CD4-positive, alpha-beta T cell treated with Interleukin-6 at 100 ng/mL for 8 hours (primary cell): ENCODE measurements at places on chromosomes 4 and X.

DNA sequence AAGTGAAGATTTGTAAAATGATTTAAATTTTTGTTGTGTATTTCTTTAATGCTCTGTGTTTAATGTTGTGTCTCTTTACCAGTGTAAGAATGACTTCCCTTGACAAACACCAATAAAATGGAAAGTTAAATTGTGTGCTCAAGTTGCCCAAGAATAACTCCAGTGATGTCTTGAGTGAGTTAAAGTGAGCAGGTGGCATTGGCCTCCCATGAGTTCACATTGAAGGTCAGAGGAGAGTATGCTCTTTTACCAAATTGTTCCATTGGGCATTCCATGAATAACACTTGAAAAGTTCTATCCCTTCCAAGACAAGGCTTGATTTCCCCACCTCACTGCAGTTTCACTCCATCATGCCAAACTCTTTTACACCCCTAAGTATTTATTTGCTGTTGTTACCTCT is 4.5 kb downstream of the ANXA5 start:
- no peak for DNase-seq

GRCh38 chrX:30735839-30736238 is 82.6 kb downstream of the GK start:
- DNase-seq, result peak; percentile 57

DNA sequence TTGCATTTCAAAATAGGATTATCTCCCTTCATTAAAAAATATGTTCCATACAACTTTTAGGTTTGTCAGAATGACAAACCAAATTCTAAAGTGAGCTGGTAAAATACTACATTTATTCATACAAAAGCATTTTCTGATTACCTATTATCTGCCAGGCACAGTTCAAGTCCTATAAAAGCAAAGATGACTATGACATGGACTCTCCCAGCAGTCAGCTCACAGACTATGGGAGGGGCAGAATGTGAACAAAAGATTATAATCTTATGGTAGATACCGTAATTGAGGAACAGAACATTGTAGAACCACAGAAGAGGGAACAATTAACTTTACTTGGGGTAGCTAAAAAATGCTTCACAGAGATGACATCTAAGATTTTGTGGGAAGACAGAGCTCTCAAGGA is 12.4 kb downstream of the PAQR3 start:
- DNase-seq, result no peak

GRCh38 chrX:51891821-51892551 is 1.4 kb upstream of the MAGED1 start:
- no peak for DNase-seq

GRCh38 chr4:2847302-2847871 is 3.7 kb downstream of the ADD1 start:
- DNase-seq, result no peak

DNA sequence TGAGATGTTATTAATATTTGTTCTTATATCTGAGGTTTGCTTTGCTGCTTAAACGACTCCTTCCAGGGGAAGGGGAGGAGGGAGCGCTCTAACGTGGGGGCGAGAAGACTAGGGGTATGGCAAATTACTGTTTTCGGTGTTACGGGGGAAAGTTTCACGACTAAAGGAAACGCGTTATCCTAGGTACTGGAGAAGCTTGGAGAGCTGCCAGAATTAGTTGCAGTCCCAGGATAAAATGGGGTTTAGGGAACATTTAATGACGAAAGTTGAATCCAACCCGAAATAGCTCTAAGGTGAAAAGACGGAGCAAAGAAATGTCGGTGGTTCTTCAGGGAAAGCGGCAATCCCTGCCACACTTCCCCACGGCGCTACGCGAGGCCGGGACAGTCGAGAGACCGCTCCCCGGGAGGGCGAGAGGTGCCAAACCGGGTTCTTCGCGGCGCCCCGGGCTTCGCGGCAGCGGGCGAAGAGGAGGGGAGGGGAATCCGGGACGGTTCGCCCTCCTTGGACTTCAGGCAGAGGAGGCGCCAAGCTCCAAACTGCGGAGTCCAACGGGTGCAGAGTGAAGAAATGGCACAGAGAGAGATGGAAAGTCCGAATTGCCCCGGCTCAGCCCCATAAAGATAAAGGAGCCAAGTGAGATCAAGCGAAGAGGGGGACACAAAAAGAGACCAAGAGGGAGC is 724 bp downstream of the THOC2 start:
- DNase-seq, result no peak

- DNase-seq, result no peak
Measured at GRCh38 chrX:129842510-129843208, 1.0 kb downstream of the ZDHHC9 start.

DNA sequence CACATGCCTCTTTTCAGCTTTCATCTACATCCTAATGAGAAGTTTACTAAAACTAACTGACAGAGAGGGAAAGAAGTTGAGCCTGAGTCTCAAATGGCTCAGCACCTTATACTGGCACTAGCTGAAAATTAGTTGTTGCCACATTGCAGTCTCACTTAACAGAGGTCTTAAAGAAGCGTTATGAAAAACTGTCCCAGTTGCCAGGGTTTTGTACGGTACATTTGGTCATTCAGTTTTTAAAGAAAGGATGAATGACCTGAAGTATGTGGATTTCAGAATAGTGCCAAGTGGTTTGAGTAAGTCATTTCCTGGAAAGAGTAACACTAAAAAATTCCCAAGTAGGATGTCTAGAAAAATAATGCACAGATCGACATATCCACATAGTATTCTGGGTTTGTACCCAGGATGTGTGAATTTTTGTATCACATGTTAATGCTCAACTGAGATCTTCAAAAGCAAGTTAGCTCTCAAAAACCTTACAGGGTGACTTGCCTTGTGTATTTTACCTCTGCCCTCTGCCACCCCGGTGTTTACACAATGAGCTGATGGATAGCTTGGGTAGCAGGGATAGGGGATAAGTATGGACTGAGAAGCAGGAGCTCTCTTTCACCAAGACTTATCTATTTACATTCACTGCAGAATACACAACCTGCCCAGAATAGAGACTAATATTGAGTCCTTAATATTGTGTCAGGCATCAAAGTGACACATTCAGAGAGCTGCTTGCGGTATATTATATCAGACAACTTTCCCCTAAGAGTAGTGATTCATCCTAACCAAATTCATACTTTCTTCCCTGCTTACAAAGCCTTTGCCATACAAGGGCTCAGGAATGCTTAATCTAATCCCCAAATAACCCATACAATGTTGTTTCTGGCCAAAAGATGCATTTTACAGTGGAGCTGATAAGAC is 1075.7 kb upstream of the PABPC4L start:
- DNase-seq, result no peak

GRCh38 chr4:156571146-156571545 is 400.5 kb downstream of the PDGFC start:
- DNase-seq, result no peak

DNA sequence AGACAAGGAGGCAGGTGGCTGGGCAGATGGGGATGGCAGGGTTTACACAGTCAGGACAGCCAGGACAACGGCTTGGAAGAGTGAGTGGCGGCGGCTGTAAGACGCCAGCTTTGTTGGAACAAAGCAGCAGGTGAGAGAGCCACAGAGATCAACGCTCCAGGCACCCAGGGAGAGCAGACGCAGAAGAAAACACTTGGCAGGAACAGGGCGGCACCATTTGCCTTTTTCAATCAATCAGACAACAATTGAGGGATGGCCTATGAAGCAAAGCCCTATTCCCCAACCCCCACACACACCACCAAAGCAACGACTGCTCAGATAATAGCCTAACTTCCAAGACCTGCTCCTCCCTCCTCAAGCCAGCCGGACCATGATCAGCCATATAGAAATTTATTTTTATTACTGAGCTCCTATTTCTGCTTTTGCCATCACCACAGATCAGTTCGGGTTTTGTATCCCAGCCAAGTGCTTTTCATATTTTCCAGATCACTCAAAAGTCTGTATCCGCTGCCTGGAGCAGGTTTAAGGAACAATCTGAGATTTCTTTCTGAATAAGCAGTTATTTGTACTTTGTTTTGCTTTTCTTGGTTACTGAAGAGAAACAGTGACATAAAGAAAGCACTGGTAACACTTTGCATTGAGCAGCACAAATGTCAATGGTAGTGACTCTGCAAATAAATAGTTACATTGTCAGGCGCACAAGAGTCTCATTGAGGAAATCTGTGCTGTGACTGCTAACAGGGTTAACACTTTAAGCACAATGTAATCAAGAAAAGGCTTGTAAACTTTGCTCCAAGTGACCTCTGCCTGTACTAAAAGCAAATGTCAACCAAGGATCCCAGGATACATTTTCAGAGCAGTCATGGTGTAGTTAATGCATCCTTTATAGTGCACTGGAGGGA is 81.8 kb upstream of the RBPJ start:
- DNase-seq, result no peak

DNA sequence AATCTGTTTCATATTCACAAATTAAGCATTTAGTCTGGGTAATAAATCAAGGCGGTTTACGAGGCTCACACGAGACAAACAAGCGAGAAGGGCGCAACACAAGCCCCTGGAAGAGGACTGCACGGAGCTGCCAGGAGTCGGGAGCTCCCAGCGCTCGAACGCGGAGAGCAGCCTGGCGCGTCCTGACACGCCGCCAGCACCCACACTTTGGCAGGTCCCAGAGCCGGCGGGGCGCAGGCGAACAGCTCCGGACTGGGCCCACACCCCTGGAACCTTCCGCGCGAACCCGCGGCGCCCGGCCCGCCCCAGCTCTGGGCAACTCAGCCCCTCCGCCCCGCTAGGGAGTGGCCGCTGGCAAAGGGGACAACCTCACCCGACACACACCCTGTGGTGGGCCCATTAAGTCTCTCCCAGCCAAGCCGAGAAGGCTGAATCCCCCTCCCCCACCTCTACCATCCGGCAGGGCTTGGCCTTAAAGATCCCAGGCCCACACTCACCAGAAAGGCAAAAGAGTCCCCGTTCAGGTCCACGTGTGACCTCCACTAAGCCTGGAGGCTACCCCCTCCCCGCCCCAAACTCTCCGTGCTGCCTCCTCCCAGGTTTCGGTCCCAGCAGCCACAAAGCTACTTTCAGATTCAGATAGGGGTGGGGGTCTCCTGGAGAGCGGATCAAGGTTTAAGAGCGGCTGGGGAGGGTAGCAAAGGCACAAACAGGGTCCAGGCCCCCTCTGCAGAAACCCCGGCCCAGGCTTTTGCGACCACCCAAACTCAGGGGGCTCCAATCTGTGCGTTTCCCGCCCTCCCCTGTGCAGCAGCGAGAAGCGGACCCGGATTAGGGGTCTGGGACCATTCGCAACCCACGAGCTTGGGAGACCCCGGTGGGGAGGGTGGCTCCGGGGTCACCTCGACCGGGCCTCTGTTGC is 47.5 kb upstream of the BCOR start:
- no peak for DNase-seq

GRCh38 chr4:152663203-152664066 is 16.4 kb downstream of the TMEM154 start:
- DNase-seq, result no peak

DNA sequence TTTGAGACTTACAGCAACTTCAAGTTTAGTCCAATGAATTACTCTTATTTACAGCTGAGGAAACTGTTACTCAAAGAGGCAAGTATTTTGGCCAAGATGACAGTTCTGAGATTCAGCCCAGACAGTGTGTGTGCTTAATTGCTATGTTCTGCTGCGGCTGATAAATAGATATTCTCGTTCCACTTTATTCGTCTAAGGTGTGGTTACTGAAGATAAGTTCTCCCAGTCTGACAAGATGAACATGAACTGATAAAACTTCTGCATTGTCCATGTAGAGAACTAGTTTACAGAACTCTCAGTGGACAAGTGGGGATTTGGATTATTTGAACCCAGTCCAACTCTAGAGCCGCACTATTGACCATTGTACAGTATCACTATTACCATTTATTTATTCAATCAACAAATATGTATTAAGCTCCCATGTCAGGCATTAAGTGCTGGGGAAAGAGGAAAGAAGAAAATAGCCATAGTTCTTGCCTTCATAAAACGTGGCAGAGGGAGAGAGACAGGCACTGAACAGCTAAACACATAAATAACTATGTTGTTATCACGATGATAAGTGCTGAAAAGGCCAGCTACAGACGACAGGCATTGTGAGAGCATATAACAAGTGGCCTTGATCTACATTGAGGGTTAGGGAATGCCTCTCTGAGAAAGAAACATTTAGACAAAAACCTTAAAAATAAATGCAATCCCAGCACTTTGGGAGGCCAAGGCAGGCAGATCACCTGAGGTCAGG is 4.0 kb upstream of the DHX15 start:
- DNase-seq, result no peak

- no peak for DNase-seq
Measured at GRCh38 chrX:153459986-153460385, 10.4 kb downstream of the HAUS7 start.

DNA sequence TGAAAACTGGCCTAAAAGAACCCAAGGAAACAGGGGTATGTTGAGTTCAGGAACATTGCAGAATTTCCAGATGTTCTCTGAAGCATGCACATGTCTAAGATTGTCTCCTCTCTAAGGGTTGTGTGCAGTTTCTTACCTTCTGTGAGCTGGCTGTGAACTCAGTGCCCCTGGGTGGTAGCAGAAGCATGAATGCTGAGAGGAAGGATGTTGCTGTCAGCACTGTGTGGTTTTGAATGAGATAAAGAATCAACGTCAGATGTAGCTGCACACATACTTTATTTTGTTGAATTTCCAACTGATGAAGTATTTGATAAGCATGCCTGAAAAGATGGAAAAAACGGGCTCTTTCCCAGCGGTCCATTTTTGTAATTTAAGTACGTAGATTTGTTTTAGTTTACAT is 23.8 kb upstream of the CD38 start:
- peak; percentile 49 for DNase-seq

DNA sequence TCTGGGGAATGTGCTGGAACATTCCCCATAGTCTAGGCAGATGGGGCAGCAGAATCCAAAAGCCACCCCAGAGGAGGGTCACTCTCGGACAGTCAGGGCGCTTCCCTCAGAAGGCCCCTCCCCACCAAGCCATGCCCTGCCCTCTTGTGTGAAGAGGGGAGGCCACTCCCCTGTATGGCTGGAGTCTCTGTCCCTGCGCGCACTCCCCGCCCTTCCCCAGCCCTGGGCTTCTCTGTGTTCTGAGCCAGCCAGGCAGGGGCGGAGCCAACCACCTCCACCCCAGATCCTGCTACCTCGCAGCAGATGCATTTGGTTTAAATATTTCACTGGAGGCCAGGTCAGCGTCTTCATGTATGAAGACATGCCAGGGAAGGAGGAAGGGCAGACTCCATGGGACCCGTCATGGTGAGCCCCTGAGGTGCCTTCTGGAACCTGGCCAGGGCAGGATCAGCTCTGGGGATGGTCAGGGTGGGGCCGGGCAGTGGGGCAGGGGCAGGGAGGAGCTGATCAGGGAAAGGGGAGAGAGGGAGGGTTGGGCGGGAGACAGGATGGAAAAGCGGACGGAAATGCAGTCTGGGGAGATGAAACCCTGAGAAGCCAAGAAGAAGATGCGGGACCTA is 107.3 kb downstream of the ADRA2C start:
- no peak for DNase-seq

- no peak for DNase-seq
Measured at GRCh38 chr4:8046925-8047541, 107.4 kb upstream of the AFAP1 start.

GRCh38 chrX:20015422-20015821 is 24.6 kb upstream of the BCLAF3 start:
- DNase-seq, result no peak

- DNase-seq, result no peak
Measured at GRCh38 chrX:144722307-144722706, 525.0 kb upstream of the SPANXN1 start.
